ENCODE measurements at places on chromosomes 6 and 20. TPM values are rescaled to one million over a fixed set of nuclear protein-coding genes. Genes with fewer than 3 reads are reported as not detected.

SLC26A8 gene
- polyA plus RNA-seq, result not detected

MOG gene
- polyA plus RNA-seq, result not detected

FAM83D gene
- polyA plus RNA-seq, result 2.0 TPM

FLOT1 gene
- polyA plus RNA-seq, result 107 TPM

FKBP5 gene
- 101 TPM for polyA plus RNA-seq

PAK5 gene
- not detected for polyA plus RNA-seq

TAP1 gene
- polyA plus RNA-seq, result 162 TPM

BTN2A1 gene
- 9.7 TPM for polyA plus RNA-seq

DNA sequence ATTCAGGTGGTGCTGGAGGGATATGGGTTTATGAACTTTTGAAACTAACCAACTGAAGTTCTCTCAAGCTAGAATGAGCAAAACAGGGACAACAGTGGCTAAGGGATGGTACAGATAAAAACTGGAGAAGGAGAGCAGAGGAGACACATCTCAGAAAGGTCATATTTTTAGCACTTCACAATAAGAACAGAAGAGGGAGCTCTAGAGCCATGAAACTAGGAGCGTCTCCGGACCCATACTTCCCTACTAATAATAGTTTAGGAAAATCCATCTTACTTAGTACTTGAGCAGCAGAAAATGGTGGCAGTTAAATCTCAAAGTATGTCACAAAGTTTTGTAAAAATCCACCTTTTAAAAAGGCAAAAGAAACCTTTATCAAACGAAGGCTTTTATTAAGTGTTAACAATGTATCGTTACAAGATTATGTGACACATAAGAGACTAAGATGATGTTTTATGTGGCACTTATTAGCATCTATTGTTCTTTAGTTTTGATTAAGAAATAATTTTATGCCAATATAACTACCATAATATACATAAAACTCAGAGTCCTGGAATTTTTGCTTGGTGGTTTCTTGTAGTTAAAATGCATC, 278.6 kb downstream of the TBC1D32 start:
- DNase-seq, result peak; percentile 37

DNA sequence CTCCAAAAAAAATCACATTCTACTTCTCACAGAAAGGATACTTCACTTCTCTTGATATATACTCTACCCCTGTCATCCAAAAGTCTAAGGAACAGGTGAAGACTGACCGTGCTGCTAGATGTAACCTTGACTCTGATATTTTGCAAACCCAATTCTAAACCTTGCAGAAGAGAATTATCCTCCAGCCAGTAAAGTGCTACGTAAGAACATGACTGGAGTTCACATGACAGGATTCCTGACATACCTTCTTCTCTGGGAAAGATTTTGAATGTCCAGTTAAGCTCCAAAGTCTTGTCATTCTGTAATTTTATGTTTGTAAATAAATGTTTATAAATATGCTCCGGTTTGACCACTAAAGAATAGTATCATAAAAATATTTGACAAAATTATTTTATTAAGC, 35.8 kb downstream of the BTBD9 start:
- no peak for DNase-seq

DNA sequence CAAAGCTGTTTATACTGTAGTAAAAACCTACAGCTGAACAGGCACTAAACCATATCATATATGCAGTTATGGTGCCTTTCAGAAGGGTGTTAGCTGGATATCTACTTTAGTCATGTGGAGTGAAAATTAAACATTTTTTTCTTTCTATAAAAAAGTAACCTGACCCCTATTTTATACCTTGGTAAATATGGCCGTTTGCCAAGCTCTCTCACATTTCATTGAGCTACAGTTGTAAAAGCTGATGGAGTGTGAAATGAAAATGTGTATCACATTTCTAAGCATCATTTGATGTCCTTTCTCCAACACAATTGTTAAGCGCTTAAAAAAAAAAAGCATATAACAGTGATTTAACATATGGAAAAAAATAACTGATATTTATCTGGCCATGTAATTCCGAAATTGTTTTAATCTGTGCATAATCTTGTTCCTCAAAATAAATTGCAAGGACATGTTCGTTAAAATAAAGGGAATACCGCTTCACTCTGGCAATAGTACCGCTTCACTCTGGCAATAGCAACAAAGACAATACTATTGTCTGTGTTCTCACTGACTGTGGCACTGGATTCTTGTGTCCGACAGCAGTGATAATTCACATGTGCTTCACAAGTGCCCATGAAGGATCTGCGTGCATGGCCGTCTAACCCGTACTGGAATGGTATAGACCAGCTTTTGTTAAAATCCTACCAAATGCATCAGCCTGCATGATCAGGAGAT, 391.8 kb upstream of the SOX4 start:
- DNase-seq, result no peak

DNA sequence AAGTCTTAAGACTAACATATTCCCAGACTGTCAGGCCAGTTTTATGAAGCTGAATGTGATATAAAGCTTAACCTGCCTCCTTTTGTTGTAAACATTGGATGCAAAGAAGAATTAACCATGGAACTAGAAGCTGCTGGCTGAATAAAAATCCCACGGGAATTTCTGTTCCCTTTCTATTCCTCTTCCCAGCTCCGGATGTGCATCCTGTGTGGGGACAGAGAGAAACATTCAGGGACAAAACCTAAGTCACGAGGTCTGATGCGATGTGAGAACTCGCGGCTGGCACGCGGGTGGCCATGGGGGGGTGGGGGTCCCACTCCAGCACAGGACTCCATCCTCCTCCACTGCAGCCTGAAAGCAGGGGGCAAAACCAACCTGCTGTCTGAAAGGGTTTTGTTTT, 32.2 kb downstream of the RAMACL start:
- no peak for DNase-seq

DNA sequence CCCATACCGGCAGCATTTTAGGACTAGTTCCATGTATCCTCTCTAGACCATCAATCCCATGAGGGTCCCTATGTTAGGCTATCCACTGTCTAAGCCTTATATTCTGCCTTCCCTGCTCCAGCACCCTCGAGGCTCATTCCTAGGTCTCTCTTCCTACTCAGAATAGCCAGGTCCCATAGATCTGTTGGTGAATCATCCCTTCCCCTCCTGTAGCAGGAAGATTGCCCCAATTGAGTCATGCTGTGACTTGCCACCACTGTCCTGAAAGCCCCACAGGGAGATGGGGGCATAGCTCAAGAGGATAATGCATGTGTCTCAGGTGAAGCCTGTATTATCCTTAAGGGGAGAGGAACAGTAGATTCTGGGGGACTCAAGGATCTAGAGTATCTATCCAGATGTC, 143.1 kb upstream of the MOCS1 start:
- DNase-seq, result no peak

- peak; percentile 58 for DNase-seq
These were observed 453 bp downstream of the KCNQ5 start for GRCh38 chr6:72622094-72622940.

GRCh38 chr6:118985123-118985830, 50.3 kb upstream of the MCM9 start:
- DNase-seq, result no peak

GRCh38 chr6:25641940-25642666, 9.9 kb upstream of the SCGN start:
- DNase-seq, result no peak

GRCh38 chr6:38012573-38012972, 193.0 kb downstream of the ZFAND3 start:
- DNase-seq, result no peak

DNA sequence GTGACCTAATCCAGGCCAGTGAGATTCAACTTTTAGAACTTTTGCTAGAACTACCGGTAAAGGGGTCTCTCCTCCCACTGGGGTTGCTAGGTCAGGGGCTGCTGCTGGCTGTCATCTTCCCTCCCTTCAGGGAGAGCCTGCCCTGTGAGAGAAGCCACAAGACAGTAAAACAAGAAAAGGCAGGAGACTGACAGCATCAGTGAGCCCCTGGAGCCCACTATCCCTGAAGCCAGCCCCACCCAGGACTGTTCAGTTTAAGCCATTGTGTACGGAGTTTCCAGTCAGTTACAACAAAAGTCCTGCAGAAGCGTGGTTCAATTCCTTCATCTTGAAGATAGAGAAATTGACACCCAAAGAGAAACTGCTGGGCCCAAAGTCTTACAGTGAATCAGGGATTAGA, 7.9 kb upstream of the BMP7 start:
- DNase-seq, result no peak

DNA sequence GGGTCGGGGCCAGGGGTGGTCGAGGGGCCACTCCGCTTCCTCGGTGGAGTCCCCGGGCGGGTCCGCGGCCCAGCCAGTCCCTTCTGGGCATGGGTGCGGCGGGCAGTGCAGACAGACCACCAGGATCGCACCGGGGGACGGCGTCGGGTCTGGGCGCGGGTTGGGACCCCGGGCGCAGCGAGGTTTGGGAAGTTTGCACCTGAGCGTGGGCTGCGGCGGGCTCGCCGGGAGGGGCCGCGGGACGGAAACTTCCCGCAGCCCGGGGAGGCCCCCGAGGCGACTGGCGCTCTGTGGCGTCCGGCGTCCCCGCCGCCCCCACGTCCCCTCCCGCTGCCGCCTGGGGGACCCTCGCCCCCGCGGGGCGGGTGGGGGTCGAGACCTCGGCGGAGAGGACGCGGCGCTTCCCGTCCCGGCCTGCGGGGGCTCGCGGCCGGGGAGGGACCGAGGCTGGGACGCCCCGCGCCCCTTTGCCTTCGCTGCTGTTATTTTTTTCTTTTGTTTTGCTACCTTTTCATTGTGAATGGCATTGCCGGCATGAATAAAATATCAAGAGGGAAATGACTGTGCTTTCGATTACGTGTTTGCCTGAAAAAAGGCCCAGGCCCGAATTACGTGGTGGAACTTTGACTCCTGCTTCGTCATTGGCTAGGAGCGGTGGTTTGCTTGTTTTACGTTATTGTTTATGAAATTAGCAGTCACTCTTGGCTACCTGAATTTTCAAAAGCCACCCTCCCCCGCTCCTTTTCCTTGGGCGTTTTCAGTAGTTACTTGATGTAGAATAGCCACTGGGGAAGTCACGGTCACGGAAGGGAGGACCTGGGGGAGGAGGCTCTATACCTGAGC, 703 bp downstream of the SNX9 start:
- peak; percentile 79 for DNase-seq

- DNase-seq, result no peak
These were observed 57.5 kb upstream of the SLC4A11 start for GRCh38 chr20:3296261-3297078.

DNA sequence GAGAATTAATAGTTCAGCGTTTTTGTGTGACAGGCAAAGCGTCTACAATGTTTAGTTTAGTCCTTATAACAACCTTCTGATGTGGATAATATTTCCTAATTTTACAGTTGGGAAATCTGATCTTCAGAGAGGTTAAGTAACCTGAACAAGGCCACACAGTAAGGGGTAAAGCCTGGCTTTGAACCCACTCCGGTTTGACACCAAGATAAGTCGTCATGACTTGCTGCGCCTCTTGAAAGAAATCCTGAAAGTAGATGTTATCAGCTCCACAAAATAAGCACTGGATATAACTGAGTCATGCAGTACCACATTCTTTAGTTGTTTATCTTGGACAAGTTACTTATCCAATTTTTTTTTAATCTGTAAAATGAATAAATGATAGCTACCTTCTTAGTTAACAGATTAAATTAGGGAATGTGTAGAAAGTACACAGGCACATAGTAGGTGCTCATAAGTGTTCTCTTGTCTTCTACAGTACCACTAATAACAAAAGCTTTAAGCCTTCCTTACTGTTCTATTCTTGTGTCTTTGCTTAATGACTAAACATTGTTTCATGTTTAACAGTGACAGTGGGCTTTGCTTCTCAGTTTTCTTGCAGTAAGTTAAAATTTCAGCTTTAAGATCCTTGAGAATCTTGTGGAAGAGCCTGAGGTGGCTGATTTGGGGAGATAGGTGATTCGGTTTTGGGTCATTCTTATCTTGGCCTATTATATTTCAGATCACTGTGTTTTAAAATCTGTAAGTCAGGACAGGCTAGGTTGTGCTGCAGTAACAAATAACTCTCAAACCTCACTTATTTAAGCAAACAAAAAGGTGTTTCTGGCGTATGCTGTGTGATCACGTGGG, 2.1 kb downstream of the HIVEP1 start:
- no peak for DNase-seq

GRCh38 chr6:133001040-133001565, 186.7 kb downstream of the RPS12 start:
- no peak for DNase-seq
